AG09319 (cell line): ENCODE measurements at places on chromosomes 6 and 20.

DNA sequence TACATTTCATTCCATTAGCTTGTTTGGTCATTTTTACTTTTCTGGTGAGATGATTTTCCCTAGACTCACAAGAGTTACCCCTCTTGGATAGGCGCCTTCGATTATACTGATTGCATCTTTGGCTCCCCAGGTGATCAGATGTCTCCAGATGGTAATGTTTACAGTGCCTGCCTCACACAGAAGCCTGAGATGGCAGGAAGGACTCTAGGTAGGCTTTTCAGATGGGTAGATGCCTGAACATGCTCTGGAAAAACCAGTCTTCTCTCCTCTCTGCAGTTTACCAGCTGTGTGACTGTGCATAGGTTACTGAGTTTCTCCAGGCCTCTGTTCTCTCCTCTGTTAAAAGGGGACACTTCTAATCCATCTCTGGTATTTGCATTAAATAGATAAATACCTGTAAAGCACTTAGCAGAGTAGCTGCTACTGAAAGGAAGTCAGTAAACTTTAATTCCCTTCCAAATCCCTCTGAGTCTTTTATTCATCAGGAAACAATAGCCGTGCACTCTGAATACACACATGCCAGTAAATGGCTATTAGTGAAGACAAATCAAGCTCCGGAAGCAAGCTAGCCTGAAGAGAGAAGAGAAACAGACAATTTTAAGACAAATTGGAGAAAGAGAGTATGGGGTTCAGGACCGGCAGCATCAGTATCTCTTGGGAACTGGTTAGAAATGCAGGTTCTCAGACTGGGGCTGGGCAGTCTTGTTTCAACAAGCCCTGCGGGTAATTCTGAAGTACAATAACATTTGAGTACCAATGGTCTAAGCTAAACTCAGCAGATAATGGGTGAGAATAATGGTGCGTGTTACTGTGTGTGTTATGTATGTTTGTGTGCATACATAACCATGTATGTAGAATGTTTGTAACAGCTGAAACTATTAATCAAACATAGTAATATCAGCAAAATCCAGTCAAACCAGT is 139.4 kb downstream of the UST start:
- DNase-seq: no peak

DNA sequence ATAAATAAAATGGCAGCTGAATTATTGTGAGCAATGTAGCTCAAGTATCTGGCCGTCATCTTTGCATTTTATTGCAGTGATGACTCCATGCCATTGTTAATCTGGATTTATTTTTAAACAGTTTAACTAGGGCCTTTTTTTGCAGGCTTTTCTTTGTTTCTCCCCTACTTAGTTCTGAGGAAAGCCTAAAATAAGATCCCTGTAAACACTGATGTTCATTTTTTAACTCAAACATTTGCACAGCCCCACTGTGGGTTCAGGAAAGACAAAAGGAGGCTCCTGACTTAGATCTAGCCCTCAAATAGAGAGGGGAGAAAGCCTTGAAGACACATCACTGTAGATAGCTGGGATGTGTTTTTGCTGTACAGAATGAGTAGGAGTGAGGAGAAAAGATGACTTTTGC is 69.2 kb downstream of the PLEKHG1 start:
- no peak for DNase-seq

DNA sequence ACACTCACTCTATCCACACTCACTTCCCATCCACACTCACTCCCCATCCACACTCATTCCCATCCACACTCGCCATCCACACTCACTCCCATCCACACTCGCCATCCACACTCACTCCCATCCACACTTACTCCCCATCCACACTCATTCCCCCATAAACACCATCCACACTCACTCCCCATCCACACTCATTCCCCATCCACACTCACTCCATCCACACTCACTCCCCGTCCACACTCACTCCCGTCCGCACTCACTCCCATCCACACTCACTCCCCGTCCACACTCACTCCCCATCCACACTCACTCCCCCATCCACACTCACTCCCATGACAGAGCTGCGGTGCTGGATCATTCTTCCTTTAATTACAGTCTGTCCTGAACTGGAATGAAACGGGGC is 17.1 kb downstream of the THBS2 start:
- DNase-seq: no peak

- DNase-seq: no peak
Observed at GRCh38 chr6:111982681-111983080, 71.2 kb upstream of the CCN6 start.

- DNase-seq: no peak
Observed at GRCh38 chr6:39999006-39999867, 65.0 kb upstream of the MOCS1 start.

- DNase-seq: no peak
Observed at GRCh38 chr6:137155830-137156229, 17.6 kb downstream of the IL22RA2 start.

DNA sequence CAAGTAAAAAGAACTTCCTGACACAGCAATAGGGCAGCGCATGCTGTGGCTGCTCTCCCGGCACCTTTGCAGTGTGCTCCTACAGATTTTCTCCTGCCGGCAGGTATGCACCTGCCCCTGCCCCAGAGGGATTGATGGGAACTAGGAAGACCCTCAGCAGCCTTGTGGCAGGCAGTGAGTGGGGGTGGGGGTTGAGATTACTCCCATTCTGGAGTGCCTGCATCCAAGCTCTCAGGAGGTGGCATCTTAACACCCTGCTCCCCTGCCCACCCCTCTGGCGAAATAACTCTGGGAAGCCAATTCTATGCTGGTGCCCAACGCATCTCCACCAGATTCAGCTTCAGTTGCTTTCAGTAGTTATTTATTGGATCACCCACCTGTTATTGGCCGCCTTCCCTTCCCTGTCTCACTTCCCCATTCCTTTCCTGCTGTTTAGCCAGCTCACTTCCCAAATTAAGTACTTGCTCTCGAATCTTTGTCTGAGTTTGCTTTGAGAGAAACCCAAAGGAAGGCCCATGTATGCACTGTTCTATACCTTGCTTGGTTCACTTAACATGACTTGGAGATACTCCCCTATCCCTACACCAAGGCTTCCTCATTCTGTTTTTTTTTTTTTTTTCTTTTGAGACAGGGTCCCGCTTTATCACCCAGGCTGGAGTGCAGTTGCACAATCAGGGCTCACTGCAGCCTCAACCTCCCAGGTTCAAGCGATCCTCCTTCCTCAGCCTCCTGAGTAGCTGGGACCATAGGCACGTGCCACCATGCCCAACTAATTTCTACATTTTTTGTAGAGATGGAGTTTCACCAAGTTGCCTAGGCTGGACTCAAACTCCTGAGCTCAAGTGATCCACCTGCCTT is 29.3 kb upstream of the SLC23A2 start:
- no peak for DNase-seq

DNA sequence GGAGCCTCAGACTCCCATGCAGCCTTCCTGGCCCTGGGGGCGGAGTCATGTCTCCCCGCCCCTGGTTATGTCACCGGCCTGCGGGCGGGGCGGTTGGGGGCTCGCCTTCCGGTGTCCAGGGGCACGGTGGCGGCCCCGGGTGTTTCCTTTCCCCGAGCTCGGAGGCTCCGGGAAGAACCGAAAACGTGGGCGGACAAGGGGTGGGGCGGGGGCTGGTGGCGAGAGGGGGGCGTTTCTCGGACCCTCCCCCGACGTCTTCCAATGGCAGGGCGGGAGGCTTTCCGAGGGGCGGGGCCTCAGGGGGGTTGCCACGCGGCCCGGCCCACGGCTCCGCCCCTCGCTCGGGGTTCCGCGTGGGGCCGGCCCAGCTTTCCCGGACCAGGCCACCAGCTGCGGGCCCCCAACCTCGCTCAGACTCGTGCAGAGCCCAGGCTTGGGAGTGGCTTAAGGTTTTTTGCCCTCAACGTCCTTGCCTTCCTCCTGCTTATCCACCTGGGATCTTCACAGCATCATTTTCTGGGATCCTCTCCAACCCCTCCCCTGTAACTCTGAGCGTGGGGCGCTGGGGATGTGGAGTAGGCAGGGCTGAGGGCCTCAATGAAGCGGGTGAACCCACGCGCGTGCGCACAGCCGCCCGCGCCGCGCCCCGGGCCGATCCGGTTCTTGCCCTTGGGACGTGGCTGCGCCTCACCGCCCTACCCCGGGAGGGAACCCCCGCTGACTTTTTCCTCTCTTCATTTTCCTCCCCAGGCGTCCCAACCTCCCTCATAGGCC is 2.1 kb upstream of the NRN1 start:
- no peak for DNase-seq

DNA sequence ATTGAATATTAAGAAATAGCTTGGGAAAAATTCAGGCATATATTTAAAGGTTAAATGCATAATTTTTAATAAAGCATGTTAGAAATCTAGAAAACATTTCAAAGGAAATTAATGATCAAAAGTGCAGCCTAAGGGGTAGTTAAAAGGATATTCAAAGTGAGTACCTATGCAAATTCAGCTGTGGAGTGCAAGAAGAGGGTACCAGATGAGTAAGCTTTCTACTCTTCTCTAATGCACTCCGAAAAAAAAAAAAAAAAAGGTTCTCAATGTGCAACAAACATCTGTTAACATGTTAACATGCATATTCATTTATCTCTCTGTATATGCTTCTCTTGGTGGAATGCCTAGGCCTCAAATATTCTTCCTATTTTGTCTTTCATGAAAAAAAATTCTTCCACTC is 32.0 kb upstream of the KATNA1 start:
- no peak for DNase-seq

- no peak for DNase-seq
Observed at GRCh38 chr6:50927800-50928199, 109.1 kb downstream of the TFAP2B start.

GRCh38 chr20:41587523-41587922 is 30.7 kb downstream of the CHD6 start:
- DNase-seq: no peak

GRCh38 chr6:117414770-117415169 is 11.0 kb downstream of the ROS1 start:
- no peak for DNase-seq

DNA sequence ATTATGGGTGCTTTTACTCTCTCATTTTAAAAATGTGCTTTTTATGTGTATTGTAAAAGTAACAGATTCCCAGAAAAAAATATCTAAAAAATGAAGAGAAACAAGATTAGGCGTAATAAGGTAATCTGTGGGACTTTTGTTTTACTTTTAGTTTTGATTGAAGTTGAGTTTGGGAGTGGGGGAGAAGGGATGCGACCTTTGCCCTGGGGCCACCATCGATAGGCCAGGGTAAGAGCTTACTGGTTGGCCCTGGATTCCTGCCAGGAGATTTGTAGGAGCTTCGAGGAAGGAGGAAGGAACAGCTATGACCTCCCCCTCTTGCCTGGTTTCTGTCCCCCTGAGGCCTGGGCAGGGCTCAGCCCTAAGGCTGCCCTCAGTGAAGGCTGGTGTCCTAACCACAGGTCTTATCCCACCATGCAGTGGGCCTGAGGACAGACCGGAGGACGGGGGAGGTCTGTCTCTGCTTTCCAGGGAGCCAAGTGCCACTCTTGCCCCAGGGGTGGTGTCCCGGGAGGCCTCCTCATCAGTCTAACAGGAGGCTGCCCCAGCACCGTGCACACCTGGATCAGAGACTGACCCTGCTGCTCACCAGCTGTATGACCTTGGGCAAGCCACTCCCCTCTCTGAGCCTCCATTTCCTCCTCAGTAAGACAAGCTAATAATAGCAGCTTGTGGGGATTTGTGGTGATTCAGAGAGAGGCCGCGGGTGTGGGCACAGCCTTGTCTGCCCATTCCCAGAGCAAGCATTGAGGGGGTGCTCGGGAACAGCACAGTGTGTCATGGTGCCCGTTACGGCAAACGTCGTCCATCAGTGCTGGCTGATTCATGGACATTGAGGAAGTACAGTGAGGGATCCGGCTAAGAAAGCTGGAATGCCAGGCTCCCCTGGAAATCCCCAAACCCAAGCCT is 21.2 kb downstream of the TGM2 start:
- DNase-seq: peak; percentile 32

DNA sequence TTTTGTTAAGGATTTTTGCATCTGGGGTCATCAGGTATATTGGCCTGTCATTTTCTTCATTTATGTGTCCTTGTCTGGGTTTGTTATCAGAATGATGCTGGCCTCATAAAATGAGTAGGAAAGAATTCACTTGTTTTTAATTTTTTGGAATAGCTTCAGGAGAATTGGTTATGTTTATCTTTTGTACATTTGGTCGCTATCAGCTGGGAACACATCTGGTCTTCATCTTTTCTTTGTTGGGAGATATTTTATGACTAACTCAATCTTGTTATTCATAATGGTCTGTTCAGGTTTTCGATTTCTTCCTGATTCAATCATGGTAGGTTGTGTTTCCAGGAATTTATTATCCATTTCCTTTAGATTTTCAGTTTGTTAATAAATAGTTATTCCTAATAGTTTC is 207.5 kb upstream of the ASCC3 start:
- no peak for DNase-seq

DNA sequence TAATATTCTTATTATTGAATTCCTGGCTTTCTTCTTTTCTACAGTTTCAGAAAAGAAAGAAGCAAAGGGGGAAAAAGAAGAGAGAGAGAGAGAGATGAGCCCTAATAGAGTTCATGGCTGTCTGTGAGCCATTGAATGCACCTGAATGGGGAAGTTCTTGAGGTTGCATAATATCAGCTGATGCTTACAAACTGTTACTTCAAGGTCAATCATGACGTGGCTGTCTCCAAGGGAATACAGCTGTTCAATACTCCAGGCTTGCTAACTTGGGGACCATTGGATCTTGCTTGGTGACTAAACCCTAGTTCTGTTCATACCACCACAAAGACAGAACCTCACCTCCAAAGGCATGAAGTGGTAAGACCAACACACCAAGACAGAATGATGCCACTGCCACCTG is 180.4 kb downstream of the ADGRG6 start:
- no peak for DNase-seq

GRCh38 chr20:40960101-40960500 is 68.5 kb upstream of the TOP1 start:
- DNase-seq: no peak

DNA sequence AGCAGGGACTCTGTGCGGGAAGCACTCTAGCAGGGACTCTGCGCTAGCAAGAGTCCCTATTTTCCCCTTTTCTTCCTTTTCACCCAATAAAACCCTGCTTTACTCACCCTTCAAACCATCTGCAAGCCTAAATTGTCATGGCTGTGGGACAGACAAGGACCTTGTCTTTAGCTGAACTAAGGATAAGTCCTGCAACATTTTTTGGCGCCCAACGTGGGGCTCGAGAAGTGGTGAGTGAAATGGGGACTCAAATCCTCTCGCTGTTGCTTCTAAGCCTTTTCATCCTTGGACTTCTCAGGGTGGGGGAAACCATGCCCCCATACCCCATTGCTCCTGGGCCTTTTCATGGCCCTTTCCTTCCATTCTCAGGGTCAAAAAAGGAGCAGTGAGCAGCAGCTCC is 46.4 kb downstream of the IMPG1 start:
- DNase-seq: no peak

DNA sequence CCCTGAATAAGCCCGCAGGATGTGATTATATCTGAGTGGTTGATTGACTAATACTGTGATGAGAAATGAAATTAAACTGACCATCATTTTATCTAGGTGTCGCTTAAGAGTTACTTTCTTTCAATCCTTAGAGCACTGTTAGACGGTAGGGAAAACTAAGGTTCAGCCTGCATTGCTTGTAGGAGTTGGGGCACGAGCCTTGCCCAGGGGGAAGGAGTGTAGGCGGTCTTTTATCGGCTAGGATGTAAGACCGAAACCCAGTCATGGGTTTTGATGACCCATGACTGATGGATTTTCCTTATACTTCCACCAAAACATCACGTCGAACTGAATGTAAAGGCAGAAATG is 392 bp upstream of the TASP1 start:
- DNase-seq: no peak

GRCh38 chr20:8368670-8369069 is 236.6 kb downstream of the PLCB1 start:
- no peak for DNase-seq
